ENCODE measurements at places on chromosomes 16 and 17.
A peak's percentile ranks its signal among the peaks of the same experiment; 100 is the strongest.

GRCh38 chr17:62565817-62566216, 61.7 kb upstream of the MRC2 start:
- DNase-seq, result no peak

- DNase-seq, result no peak
Measured at GRCh38 chr16:8887431-8887765, 5.2 kb downstream of the LITAFD start.

DNA sequence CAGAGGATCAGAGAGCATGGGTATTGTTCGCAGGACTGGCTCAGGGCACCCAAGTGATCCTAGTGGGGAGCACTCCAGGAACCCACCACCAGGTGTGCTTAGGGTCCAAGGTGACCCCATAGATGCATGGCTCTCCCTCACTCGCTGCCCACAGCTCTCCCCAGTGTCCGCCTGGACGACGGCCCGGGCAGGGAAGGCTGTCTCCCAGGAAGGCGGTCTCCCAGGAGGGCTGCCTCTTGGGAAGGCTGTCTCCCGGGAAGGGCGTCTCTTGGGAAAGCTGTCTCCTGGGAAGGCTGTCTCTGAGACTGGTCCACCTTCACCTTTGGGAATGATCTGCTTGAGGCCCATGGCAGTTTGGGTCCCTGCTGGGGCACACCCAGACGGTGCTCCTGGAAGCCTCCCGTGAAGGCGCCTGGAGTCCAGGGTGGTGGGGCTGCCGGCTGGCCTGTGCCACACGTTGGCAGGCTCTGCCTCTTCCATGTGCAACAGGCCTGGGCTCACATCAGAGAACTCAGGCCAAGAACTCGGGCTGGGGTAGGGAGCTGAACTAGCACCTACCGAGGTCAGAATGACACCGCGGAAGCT, 5.0 kb downstream of the ECI1 start:
- DNase-seq, result no peak

DNA sequence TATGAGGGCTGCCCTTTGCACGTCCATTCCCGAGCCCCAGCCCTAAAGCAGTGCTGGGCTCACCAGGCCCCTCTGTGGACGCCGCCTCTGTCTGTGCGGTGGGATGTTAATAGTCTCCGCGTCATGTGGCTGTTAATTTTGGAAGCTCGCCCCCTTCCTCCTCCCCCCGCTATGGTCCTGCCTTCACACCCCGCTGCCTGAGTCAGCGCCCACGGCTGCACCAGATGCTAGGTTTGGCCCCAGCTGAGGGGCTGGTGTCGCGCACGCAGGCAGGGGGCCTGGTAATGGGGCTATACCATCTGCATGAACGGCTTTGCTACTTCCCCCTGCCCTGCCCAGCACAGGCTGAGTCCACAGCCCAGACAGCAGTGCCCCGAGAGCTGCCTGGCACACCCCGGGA, 4.1 kb upstream of the SSTR5 start:
- DNase-seq, result no peak

- peak; percentile 81 for DNase-seq
Measured at GRCh38 chr16:88558457-88559442, 11.5 kb upstream of the ZC3H18 start.

DNA sequence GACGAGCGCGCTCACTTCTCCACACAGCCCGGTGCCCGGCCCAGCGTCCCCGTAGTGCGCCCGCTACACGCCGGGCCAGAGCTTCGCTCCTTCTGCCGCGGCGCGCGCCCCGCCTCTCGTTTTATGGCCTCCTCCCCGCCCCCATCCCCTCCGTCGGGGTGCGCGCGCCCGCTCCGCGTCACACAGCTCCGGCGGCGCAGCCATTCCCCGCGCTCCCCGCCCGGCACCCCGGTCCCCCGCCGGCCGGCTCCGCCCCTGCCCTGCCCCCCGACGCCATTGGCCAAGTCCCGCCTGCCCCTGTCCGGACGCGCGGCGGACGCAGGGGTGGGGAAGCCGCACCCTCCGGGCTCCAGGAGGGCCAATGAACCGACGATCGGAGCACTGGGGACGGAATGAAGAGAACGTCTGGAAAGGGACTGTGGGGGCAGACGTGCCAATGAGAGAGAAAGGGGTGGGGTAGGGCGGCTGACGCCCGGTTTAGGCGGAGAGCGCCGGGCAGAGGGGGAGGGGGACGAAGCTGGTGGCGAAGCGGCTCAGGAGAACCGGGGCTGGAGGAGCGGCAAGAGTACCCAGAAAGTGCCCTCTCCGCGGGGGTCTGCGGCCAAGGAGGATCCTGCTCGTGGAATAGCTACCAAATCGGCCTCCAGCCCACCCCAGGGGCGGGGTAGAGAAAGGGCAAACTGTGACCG, at the start of gene TOB1:
TSS of gene TOB1 (minus strand) at position 94 of the 689 bp plus-strand sequence. CDS start 2,337 bp downstream, outside the sequence.
- peak; percentile 100 for DNase-seq

GRCh38 chr16:2194166-2194834, 2.1 kb downstream of the CASKIN1 start:
- peak; percentile 57 for DNase-seq

DNA sequence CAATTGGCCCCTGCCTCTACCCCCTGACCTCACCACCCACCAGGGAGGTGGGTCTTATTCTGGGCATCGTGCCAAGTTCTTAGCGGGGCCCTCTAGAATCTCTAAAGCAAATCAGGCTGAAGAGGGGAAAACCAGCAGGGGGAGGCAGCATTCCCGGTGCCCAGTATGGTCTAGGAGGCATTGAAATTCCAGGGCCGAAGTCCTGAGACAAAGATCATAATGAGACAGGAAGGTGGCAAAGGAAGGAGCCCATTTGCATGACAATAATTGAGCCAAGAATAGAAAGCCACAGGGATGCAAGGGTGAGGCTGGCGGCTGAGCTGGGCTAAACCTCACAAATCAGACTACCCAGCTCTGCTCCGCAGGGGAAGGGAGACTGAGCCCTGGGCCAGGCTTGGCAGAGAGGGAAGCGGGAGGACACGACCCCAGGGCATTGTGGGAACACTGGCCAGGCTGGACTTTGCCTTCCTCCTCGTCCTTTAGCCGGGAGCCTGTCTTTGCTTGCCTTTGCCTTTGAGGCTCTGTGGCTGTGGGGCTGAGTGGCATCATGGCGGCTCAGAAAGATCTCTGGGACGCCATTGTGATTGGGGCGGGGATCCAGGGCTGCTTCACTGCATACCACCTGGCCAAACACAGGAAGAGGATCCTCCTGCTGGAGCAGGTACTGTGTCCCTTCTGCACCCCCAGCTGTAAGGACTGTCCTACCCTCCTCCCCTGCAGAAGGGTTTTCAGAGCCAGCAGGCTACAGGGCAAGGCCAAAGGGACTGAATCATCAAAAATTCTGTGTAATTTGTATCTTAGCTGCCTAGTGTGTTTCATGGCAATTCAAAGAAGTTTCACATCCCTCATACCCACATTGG, at the start of gene PIPOX:
TSS of gene PIPOX (plus strand) at position 463 of the 860 bp plus-strand sequence. CDS start at position 548, 85 bp downstream.
- peak; percentile 50 for DNase-seq

DNA sequence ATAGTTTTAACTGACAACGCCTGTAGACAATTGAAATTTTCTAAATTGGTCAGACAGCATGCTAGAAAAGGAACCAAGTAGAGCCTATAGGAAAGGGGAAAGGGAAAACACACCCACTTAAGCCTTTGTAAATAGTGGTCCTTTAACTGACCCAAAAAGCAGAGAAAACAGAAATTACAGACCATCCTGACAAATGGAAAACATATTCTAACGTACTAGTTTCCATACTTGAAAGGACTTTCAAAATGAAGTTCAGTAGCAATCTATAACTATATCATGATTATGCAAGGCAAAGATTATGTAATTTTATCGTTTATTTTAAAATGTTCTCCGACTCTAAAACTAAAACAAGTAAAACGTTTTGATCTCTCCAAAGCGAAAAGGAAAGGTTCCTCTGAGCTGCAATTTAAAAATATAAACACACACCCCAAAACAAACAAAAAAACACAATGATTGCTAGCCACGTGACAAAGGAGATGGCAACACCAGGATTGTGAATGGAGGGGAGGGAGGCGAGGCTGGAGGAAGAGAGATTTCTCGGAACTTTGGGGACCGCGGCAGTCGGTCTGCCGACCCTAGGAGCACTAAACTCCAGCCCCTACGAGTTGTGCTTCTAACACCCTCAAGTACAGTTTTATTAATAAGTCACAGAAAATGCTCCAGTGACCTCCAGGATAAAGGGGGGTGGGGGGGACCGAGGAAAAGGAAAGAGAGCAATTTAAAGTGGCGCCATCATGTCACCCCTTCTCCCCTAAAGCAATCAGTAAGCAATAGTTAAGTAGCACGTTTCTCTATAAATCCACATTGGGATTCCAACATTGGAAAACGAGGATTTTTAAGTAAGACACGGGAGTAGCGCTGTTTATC, 1.7 kb downstream of the KANSL1 start:
- peak; percentile 65 for DNase-seq

GRCh38 chr17:38926293-38927070, 1.1 kb downstream of the LASP1NB start:
- peak; percentile 0 for DNase-seq

DNA sequence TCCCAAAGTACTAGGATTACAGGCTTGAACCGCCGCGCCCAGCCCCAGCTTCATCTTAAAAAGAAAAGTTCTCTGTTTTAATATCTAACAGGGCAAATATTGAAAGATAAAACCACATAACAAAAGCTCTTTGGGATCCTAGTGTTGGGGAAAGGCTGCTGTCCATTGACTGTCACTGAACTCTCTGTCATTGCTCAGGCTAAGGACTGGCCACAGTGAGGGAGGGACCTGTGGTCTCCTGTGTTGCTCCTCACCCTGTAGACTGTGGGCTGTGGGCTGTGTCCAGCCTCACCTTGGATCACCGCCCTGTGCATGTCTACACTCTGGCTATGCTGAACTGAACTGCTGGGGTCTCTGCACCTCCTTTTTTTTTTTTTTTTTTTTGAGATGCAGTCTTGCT, 11.3 kb upstream of the PYDC1 start:
- no peak for DNase-seq

GRCh38 chr16:82700541-82701235, 73.9 kb downstream of the CDH13 start:
- no peak for DNase-seq

- peak; percentile 89 for DNase-seq
Measured at GRCh38 chr17:74454197-74455024, 12.0 kb upstream of the CD300A start.

DNA sequence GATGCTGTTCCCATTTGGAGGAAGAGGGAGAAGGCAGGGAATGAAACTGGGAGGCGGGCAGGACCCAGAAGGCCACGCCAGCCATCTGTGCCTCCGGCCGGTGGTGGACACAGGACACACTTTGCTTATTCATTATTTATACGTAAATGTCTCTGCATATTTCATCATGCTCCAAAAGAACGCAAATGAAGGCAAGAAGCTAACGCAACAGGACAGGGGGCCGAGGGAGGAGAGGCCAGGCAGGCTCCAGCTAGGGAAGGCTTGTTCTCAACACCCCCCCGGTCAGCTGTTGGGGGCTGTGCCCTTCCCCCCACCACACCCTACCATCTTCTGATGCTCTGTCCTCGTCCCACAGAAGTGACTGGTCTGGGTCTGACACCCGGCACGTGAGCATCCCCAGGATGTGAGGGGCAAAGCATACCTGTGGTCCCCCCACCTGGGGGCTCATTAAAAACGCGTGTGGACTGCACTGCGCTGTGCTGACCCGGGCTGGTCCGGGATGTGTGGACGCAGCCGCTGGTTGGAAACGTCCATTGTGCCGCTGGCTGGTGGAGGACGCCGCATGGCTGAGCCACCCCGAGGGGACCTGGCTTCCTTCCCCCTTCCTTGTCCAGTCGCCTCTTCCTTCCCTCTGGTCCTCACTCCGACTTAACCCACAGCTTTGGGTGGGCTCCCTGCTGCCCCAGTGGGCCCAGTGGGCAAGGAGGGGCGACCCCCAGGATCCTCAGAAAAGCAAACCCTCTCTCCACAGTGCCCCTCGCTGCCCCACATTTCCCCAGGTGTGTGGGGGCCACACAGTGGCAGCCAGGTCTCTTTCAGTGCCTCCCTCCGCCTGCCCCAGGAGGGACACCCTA, 46.4 kb upstream of the ENPP7 start:
- DNase-seq, result no peak

DNA sequence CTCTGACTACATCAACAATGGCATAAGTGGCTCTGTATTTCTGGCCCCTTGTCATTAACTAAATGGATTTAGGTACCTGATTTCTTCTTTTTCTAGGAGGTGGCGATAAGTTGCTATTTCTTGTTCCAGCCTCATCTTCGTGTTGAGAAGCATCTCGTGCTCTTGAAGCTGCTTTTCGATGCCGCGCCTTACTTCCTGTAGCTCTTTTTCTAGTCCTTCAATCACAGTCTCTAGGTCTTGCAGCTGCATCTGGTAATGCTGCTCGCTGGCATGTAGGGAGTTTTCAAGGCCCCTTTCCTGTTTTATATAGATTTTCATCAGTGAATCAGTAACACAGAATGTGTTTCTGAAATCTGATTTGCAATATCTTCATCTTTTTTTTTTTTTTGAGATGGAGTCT, 5.1 kb downstream of the KRT222 start:
- DNase-seq, result no peak

GRCh38 chr17:45029758-45030423, 21.5 kb downstream of the DCAKD start:
- DNase-seq, result no peak

DNA sequence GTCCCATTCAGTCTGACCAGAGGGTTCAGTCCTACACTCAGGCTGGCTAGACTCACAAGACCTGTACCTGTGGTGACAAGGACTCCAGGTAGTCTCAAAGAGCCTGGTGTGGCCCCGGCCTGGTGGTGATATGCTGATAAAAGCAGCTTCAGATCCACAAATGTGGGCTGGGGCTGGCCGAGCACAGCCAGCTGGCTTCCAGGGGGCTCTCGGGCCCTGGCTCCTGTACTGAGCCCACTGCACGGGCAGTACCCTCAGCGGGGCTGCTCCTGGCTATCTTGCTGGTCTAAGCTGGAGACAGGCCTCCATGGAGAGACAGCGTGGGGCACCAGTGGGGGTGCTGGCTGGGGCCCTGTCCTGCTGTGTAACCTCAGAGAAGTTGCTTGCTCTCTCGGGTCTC, 4.3 kb downstream of the SMIM5 start:
- no peak for DNase-seq

- DNase-seq, result no peak
Measured at GRCh38 chr17:63531022-63531965, 8.1 kb downstream of the KCNH6 start.

DNA sequence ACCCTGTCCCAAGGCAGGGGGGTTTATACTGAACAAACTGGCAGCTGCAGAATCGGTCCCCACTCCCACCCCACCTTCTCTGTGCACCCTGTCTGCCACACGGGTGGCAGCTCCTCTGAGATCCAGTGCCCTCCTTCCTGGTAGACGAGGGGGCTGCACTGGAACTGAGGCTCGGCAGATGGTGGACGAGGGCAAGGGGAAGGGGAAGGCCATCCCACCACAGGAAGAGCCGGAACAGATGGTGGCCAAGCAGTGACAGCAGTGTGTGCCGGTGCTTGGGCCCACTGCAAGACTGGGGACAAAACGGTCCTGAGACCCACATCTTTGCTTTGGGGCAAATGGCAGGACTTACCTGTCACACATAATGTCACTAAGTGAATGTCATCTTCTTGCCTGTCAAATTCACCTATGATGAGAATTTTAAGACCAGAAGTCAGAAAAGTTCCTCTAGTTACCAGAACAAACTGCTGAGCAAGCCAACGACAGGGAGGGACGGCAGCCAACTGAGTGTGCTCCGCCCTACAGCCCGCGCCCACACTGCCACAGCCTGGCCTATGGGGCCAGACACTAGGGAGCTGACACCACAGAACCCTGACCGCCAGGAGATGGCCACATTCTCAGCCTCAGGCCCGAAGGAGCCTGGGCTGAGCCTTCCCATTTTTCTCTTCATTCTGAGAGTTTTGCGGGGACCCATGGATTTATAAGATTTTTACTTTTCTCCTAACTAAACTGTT, 14.4 kb downstream of the NTAN1 start:
- no peak for DNase-seq

GRCh38 chr16:72996291-72997062, 51.5 kb downstream of the ZFHX3 start:
- peak; percentile 47 for DNase-seq

All from Calu3 (cell line).